ENCODE measurements at places on chromosomes 7 and 10. TPM values are rescaled to one million over a fixed set of nuclear protein-coding genes. Genes with fewer than 3 reads are reported as not detected.

DNA sequence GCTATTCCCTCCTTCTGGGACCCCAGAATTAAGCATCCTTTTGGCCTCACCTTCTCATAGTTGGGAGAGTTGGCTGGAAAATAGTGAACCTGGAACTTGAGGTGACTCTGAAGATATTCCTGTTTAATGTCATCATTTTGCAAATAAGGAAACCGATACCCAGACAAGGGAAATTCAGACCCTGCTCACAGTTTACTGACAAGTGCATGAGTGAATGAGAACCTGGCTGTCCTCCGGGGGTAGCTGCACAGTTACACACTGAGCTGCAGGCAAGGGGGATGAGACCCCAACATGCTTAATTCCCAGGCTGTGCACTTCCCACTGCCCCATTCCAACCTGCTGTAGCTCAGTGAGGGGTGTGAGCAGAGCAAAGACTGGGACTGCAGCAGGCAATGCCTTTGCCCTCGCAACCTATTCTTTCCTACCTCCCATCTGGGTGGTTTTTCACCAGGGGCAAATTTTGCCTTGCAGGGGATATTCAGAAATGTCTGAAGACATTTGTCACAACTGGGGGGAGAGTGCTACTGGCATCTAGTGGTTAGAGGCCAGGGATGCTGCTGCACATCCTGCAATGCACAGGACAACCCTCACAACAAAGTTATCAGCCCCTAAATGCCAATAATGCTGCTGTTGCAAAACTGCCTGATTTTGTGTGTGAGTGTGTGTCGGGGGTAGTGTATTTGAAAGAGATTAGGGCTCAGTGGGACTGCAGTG lies 136.2 kb downstream of the SORCS3 start:
- no peaks in the 10 kb centered on the region for H3K4me1 ChIP-seq
- no peak overlapping the region for H3K4me3 ChIP-seq
- H3K27ac ChIP-seq: no peak overlapping the region
- DNase-seq: no peak
- H3K27me3 ChIP-seq: no peaks in the 10 kb centered on the region

DNA sequence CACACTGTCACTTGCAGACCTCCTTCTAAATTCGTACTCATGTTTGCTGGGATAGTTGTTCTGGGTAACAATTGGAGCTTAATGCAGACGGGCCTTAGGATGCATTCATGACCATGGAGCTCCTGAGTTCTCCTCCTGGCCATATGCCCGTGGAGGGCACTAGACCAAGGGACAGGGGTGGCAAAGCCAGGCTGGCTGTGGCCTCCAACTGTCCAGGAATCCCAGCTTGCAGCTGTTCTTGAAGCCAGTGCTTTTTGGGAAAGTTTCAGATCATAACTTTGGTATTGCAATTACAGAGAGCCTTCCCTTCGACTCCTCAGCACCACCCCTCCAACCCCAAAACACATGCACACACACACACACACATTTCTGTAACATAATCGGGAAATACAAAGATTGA lies 30.6 kb downstream of the ANTXRL start:
- DNase-seq: no peak
- no peaks in the 10 kb centered on the region for H3K36me3 ChIP-seq
- H3K27me3 ChIP-seq: no peaks in the 10 kb centered on the region
- H3K4me3 ChIP-seq: no peak overlapping the region

DNA sequence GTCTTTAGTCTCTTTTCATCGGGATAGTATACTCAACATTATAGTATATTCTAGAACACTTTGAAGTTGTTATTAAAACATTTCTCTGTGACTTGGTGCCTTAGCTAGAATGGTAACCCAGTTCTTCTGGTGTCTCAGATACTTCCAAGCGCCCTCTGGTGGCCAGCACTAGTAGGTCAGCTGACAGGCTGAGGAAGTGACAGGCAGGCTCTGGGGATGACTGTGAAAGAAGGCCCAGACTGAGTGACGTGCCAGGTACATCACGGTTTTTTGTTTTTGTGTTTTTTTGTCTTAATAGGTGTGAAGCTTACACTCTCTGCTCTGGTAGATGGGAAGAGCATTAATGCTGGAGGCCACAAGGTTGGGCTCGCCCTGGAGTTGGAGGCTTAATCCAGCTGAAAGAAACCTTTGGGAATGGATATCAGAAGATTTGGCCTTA lies 5.1 kb downstream of the COMTD1 start:
- H3K4me3 ChIP-seq: no peak overlapping the region
- H3K4me1 ChIP-seq: peaks cover 4% of the 10 kb centered on the region
- no peaks in the 10 kb centered on the region for H3K27me3 ChIP-seq
- no peaks in the 10 kb centered on the region for H3K36me3 ChIP-seq
- DNase-seq: peak; percentile 93

DNA sequence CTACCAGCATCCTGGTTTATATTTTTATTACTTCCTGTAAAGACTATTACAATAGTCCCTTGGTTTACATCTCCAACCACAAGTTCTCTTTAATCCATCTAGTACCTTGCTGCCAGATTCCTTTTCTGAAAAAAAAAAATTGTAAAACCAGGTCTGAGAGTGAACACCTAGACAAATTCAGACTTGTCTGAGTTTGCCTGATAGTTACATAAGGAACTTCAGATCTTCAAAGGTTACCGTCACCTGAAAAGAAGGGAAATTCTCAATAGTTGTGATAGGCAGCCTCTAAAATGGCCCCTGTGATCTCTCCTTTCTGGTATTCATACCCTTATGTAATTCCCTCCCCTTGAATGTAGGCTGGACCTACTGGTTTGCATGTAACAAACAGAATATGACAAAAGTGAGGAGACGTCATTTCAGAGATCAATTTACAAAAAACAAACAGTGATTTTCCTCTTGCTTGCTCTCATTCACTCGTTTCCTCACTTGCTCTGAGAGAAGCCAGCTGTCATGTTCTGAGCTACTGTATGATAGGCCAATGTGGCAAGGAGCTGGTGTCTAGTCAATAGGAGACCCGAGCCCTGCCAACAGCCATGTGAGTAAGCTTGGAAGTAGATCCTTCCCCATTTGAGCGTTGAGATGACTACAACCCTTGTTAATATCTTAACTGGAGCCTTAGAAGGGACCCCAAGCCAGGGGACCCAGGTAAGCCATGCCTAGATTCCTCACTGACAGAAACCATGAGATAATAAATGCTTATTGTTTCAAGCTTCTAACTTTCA lies 110.9 kb upstream of the LSM8 start:
- no peaks in the 10 kb centered on the region for H3K27me3 ChIP-seq
- H3K4me3 ChIP-seq: no peak overlapping the region
- no peak overlapping the region for H3K27ac ChIP-seq
- no peak for DNase-seq
- no peaks in the 10 kb centered on the region for H3K36me3 ChIP-seq

DNA sequence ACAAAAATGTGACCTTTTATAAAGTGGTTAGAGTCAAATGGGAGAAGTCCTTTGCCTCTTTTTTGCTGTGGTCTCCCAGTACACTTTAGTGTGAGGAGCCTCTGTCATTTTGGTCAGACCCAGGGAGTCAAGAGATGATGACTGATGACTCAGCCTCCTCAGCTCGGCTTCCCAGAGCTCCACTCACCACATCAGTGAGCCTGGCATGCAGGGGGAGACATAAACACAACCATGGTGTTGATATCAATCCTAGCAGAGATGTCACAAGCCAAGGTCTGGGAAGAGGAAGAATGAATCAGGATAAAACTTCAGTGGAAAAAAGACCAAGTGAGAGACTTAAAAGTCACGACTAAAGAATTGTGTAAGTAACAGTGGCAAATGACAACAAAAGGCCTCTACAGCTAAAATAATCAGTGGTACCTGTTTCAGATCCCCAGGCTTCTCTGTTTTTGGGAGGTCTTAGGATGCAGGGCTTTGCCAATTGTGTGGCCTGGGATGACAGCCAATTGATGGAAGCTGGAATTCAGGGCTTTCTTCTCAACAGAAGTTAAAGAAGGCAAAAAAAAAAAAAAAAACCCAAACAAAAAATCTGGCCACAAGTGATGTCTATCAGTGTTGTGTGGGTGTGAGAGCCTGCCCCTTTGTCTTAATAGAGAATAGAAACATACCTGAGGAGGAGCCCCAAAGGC lies 50.2 kb downstream of the TFAM start:
- H3K4me1 ChIP-seq: no peaks in the 10 kb centered on the region
- H3K27ac ChIP-seq: no peak overlapping the region
- H3K36me3 ChIP-seq: no peaks in the 10 kb centered on the region

GRCh38 chr10:58393317-58393716 lies 8.1 kb downstream of the TFAM start:
- peaks cover 19% of the 10 kb centered on the region for H3K36me3 ChIP-seq
- no peaks in the 10 kb centered on the region for H3K27me3 ChIP-seq
- H3K4me1 ChIP-seq: no peaks in the 10 kb centered on the region
- H3K27ac ChIP-seq: no peak overlapping the region

DNA sequence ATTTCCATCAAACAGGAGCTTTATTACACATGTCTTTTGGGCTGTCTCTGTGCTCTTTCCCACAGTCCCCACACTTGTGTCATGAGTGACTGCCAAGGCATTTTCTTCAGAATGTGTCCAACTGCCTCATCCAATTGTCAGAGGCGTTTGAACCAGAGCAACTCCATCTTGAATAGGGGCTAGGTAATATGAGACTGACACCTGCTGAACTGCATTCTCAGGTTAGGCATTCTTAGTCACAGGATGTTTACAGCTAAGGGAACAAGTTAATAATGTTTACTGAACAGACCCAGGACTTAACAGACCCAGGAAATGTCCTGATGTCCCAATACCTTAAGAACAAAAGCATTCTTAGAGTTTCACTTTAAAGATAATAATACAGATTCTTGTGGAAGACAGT lies 595.5 kb downstream of the REEP3 start:
- DNase-seq: no peak
- no peak overlapping the region for H3K27ac ChIP-seq
- H3K4me3 ChIP-seq: no peak overlapping the region
- H3K36me3 ChIP-seq: no peaks in the 10 kb centered on the region

GRCh38 chr10:119449760-119450461 lies 92.6 kb downstream of the RGS10 start:
- H3K4me3 ChIP-seq: no peak overlapping the region
- H3K27me3 ChIP-seq: no peaks in the 10 kb centered on the region
- H3K4me1 ChIP-seq: no peaks in the 10 kb centered on the region
- no peak overlapping the region for H3K27ac ChIP-seq
- no peaks in the 10 kb centered on the region for H3K36me3 ChIP-seq

DNA sequence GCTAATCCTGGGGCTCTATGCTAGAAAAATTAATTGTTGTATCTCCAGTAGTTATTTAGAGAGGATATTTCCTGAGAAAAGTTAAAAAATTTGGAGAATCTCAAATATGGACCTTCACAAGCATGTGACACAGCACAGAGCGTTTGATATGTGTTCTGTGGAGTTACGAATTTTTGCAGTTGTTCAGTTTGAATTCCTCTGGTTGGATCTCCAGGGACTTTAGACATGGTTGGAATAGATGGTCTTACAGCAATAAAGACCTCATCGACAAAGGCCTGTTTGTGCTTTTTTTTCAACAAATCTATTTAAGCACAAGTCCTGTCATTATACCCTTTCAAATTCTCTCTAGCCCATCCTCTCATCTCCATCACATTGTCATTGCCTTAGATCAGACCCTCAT lies 138.0 kb downstream of the TES start:
- DNase-seq: no peak
- no peak overlapping the region for H3K27ac ChIP-seq
- H3K4me1 ChIP-seq: no peaks in the 10 kb centered on the region
- H3K27me3 ChIP-seq: no peaks in the 10 kb centered on the region
- no peak overlapping the region for H3K4me3 ChIP-seq

- no peak overlapping the region for H3K27ac ChIP-seq
- DNase-seq: no peak
- H3K36me3 ChIP-seq: no peaks in the 10 kb centered on the region
- H3K4me3 ChIP-seq: no peak overlapping the region
These were observed 14.0 kb upstream of the GRIFIN start for GRCh38 chr7:2490181-2490651.

- H3K4me3 ChIP-seq: no peak overlapping the region
- no peaks in the 10 kb centered on the region for H3K4me1 ChIP-seq
- H3K27me3 ChIP-seq: no peaks in the 10 kb centered on the region
- no peaks in the 10 kb centered on the region for H3K36me3 ChIP-seq
- H3K27ac ChIP-seq: no peak overlapping the region
- no peak for DNase-seq
These were observed 168.0 kb upstream of the AHR start for GRCh38 chr7:17130281-17131059.

GRCh38 chr10:131230166-131230565 lies 81.4 kb downstream of the TCERG1L start:
- no peak for DNase-seq
- no peaks in the 10 kb centered on the region for H3K27me3 ChIP-seq
- H3K27ac ChIP-seq: no peak overlapping the region
- H3K4me3 ChIP-seq: no peak overlapping the region

DNA sequence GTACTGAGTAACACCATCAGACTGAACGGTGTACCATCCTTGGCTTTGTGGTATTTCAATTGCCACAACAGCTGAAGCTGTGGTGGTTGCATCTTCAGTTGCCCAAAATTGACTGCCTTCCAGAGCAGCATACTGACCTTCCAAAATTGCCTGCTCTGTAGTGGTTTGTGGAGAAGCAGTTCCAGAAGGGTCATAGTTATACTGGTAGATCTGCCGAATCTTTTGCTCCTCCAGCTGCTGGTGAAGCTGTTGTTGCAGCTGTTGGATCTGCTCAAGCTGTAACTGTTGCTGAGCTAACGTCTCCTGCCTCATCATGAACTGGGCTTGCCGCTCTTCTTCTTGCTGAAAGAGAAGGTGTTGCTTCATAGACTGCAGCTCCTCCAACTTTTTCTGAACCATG lies 212.2 kb downstream of the PCLO start:
- H3K36me3 ChIP-seq: no peaks in the 10 kb centered on the region
- no peaks in the 10 kb centered on the region for H3K27me3 ChIP-seq
- no peaks in the 10 kb centered on the region for H3K4me1 ChIP-seq
- H3K27ac ChIP-seq: no peak overlapping the region
- DNase-seq: no peak

DNA sequence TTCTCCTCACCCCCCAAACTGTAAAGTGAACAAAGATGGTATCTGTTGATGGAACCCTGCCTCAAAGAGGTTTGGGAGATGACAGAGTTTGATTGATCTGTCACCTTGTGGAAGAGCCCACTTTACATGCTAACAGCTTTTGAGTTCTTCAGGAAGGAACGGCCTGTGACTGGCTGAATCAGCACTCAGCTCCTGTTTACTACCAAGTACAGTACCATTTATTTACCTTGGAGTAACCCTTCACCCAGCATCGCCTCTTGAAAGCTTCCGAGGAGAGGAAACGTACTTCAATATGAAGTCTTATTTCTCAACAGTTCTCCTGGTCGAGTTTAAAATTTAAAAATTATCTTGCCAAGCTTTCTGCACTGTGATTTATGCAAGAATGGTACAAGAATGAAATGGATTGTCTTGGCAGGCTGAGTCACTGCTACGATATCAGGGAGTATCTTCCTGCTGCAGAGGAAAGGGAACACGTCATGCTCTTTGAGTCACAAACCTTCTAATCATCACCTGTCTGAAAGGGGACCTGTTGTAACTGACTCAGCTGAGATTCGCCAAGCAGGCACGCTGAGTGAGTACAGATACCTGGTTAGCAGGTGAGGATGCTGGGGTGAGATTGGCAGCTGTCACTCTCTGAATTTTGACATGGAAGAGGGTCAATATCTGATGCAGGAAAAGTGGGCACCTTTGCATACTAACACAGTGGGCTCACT lies 30.1 kb downstream of the KLF6 start:
- no peak for DNase-seq
- no peak overlapping the region for H3K27ac ChIP-seq
- H3K27me3 ChIP-seq: no peaks in the 10 kb centered on the region
- H3K4me3 ChIP-seq: no peak overlapping the region
- peaks cover 34% of the 10 kb centered on the region for H3K4me1 ChIP-seq

MYL10 gene
- not detected for total RNA-seq

PCLO gene
- not detected for total RNA-seq

FHIP2A gene
- total RNA-seq: 17.5 TPM

WNT16 gene
- not detected for total RNA-seq

ACBD7 gene
- 0.49 TPM for total RNA-seq

TMEM184A gene
- total RNA-seq: not detected

AGBL3 gene
- total RNA-seq: 3.1 TPM
